ENCODE measurements at places on chromosomes 4 and X.

GRCh38 chr4:99504804-99505502 is 5.9 kb upstream of the C4orf17 start:
- DNase-seq = no peak

GRCh38 chr4:94636004-94636403 is 121.8 kb upstream of the BMPR1B start:
- DNase-seq = no peak

DNA sequence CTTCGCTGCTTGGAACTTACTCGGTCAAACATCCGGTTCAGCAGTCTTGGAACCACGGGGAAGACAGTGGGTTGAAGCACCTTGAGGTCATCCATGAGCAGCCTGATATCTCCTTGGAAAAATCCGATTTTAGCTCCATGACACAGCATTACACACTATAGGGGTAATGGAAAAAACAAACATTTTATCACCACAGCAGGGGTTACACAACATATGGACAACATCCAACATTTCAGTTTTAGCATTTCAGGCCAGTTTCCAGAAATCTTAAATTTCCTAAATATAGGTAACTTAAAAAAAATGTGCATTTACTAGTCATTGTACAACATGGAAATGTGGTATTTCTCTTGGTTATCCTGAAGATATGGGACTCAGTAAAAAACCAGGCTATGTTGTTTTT is 34.4 kb upstream of the CENPU start:
- no peak for DNase-seq

GRCh38 chrX:39398963-39399261 is 597.7 kb downstream of the MID1IP1 start:
- no peak for DNase-seq

- no peak for DNase-seq
These were observed 12.5 kb downstream of the RTL8B start for GRCh38 chrX:135009838-135010237.

DNA sequence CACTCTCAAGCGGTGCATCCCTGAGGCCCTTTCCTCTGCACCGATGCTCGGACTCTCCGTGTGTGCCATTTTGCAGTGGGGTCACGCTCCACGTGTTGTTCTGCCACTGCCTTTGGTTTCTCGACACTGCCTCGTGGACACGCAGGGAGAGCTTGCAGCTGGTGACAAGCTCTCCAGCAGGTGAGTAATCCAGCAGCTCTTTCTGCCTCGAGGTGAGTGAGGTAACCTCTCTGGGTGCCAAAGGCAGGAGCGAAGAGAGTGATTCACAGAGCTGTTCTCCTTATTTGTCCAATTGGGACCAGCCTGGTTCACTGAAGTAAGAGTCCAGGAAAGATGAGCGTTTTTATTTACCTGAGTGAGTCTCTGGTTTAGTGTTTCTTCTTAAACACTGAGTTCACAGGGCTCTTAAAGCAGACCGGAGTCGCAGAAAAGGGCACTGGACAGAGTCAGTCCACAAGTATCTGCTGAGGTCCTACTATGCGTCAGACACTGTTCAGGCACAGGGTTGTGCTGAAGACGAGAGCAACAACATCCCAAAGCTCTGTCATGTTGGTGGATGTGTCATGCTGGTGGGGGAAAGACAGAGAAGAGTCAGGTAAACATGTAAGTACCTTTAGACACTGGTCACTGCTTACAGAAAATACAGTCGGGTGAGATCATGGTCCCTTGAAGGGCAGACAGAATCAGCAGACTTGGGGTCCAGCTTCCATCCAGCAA is 61.8 kb downstream of the FHDC1 start:
- no peak for DNase-seq

- DNase-seq = no peak
These were observed 56.2 kb upstream of the STIM2 start for GRCh38 chr4:26804451-26804850.

DNA sequence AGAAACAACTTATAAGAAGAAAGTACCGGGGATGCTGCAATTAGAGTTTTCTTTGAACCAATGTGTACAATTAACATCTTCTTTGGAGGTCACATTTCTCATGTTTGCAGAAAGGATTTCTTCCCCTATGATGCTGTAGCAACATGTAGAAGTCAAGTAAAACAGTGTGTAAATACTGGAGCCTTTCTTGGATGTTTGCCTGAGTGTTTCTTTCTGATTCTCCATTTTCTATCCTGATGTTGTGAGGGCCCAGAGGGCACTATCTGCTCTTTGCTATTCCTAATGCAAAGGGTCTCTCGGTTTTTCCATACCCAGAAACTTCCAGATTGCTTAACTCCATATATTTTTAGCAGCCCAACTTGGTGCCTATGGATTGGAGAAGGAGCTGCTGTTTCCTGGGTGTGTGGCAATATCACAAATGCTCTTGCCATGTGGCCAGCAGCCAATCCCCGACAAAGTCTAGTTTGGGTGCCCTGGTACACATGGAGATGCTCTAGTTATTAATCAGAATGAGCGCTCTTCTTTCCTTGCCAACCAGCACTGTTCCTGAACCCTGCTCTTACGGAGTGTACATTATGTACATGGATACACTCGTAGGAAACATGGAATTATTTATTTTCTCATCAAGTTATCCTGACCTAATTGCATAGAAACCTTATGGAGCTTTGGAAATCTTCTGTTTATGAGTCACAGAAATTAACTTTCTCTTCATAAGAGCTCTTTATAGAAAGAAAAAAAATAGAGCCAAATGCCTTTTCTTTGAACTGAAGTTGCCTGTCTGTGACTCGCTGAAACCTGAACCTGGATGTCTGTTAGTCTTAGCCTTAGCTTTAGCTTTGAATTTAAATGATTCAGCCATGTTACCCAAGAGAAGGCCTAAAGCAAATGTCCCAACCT is 67.0 kb upstream of the GPC4 start:
- DNase-seq = no peak

DNA sequence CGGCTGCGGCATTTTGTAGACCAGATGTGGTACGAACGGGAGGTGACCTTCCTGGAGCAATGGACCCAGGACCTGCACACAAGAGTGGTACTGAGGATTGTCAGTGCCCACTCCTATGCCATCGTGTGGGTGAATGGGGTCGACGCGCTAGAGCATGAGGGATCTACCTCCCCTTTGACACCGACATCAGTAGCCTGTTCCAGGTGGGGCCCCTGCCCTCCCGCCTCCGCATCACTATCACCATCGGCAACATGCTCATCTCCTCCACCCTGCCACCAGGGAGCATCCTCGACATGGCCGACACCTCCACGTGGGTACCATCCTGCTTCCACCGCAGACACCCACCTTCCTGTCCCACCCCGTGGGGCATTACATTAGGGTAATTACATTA is 46.2 kb downstream of the SMARCA5 start:
- no peak for DNase-seq

DNA sequence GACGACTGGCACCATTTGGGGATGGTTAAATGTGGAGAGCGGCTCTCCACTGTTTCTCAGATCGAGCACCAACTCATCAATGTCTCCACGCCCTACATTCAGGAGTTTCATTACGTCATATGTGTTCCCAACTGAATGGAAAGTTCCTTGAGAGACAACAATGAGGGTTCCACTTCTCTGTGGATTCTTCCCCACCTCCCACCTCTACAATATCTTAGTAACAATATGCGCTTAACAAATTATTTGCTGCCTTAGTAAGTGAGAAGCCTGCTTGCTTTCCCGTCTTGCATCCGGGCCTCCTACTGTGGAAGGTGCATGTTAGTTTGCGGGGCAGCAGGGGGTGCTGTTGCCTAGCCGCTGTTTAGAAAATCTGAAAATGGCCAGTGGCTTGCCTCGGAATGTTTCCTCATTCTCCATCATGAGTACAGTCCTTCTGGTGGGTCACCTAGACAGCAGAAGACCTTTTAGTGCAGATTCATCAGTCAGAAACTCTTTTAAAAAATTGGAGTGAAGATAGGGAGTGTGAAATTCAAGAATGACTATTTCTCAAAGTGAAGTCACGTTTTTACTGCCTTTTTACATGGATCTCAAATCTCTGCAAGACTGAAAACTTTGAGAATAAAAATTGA is 55.7 kb downstream of the PHOX2B start:
- DNase-seq = peak; percentile 43

DNA sequence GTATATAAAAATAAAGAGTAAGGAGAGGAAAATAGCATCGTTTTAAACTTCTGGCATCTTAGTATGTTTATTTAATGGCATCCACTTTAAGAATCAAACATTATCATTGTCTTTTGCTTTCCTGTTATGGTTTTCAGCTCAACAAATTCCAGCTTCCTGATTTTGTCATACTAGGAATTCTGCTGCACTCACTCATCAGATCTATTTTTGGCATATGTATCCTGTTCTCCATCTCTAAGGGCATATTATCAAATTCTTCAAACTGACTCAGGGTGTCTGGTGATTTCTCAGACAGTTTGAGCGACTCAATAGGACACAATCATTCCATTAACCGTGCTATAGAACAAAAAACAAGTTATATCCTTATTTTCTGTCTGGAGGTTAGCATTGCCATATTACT is 248.5 kb upstream of the DIAPH2 start:
- no peak for DNase-seq

DNA sequence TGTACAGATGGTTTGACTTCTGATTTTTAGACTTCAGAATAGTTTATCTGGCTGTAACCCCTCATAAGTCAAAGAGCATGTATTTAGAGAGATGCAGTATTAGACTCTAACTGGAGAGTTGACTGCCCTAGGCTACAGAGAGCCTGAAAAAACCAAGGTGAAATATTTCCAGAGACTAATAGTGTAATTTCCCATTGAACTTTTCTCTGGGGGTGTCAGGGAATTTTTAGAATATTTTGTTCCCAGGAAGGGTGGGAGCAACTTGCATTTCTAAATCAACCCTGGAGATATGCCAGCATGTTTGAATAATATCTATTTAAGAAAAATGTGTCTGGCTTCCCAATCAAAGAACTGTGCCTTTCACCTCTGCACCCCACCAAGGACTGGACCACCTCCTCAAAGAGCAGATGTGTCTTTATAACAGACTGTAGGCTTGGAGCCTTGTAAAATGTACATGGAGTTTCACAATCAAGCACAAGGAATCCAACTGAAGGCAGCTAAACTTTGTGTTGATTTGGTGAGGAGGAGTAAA is 2.0 kb downstream of the ANXA3 start:
- DNase-seq = no peak

- DNase-seq = no peak
These were observed 798.9 kb upstream of the AADAT start for GRCh38 chr4:170888660-170889059.

DNA sequence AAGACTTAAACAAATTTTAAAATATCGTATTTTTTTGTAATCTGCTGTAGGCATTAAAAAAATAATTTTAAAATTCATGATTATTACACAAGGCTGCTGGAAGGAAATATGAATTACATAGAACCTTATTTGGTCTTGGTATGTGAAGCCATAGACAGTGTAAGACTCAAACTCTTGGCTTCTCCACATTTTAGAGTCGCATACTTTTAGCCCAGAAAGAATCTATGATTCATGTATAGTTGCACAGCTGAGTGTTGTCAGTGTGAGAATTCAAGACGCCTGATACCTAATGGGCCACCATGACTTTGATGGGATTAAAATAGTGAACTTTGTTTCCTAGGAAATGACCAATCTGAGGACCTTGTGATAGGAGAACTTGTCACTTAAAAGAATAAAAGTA is 1.4 kb downstream of the INTU start:
- DNase-seq = no peak

GRCh38 chr4:78354782-78355181 is 196.8 kb upstream of the ANXA3 start:
- no peak for DNase-seq
